ENCODE measurements at places on chromosomes 5 and 9. TPM values are rescaled to one million over a fixed set of nuclear protein-coding genes. Genes with fewer than 3 reads are reported as not detected.

DNA sequence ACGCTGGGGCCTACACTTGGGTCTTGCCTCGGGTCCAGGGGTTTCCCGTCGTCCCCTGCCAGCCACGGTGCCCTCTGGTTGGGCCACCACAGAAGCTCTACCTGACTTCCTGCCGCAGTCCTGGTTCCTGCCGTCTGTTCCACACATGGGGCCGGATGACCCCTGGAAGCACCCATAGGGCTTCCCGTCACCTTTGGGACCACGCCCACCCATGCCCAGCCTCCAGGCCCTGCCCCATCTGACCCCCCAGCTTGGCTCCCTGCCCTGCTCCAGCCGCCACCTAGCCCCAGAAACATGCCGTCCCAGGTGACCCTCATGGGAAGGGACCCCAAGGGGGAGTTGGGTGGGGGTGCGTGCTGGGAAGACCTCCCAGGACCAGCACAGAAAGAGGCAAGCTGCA, 13.7 kb downstream of the MRPL36 start:
- no peak for DNase-seq

DNA sequence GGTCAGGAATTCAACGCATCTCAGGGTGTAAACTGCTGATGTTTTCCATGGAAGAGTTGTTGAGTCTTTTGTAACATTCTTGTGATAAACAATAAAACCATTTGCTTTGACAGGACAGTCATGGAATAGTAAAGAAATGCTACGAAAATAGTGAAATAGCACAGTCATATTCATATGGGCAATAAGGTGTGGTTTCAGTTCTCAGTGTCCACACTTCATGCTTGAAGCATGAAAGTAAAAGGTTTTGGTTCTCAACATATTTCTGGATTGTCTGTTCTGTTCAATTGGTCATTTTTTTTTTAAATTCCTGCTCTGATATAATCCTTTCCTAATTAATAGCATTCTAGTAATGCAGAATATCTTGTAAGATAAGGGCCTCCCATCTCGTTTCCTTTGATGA, 467.6 kb upstream of the ZNF608 start:
- no peak for DNase-seq

Gene SLC25A48
- total RNA-seq: not detected

GRCh38 chr9:2780846-2781245, 63.0 kb downstream of the PUM3 start:
- DNase-seq: no peak

GRCh38 chr9:121299467-121300282, 31.7 kb downstream of the GSN start:
- no peak for DNase-seq

GRCh38 chr5:151798674-151799073, 26.9 kb downstream of the G3BP1 start:
- no peak for DNase-seq

GRCh38 chr5:141781910-141782309, 96.3 kb downstream of the PCDH1 start:
- DNase-seq: no peak

- no peak for DNase-seq
Measured at GRCh38 chr5:171840711-171841522, 55.3 kb downstream of the SMIM23 start.

Gene ECM2
- not detected for total RNA-seq

DNA sequence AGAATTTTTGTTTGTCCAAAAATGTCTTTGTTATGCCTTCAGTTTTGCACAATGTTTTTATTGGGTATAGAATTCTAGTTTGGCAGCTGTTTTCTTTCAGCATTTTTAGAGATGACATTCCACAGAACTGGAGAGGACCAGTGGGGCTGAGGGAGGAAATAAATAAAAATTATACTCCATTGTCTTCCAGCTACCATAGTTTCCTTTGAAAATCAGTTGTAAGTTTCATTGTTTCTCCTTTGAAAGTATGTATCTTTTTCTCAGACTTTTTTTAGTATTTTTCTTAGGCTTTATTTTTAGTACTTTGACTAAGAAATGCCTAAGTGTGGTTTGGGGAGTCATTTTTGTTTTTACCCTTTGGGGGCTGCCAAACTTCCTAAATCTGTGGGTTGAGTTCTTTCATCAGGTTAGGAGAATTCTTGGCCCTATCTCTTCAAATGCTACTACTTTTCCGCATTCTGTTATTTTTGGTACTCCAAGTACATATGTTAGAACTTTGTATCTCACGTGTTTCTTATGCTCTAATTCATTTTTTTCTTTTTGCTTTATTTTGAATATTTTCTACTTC, 15.2 kb upstream of the FBLL1 start:
- DNase-seq: no peak

GRCh38 chr9:128124873-128125579, 2.5 kb downstream of the PTGES2 start:
- no peak for DNase-seq

Gene ZBED3
- total RNA-seq: 0.49 TPM

GRCh38 chr9:70083429-70083828, 39.8 kb downstream of the MAMDC2 start:
- DNase-seq: no peak

- DNase-seq: peak; percentile 47
Measured at GRCh38 chr9:114371973-114372917, 15.5 kb downstream of the AKNA start.

Gene ZNF883
- total RNA-seq: not detected

GRCh38 chr5:150764530-150764929, 5.7 kb upstream of the DCTN4 start:
- DNase-seq: no peak

DNA sequence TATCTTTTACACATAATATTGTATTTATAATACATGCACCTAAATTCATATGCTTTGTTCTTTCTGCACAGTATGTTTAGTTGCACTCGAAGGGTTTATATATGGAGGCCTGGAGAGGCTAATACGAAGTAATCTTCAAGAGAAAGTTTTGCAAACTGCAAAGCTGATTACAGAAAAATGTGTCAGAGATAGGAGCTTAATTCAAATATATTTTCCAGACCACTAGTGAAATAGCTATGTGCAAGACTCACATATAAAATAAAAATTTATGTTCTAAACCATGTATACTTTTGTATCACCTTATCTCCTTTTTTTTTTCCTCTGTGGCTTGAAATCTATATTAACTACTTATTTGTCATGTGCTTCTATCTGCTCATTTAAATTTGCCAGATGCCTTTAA, 313.8 kb downstream of the EFNA5 start:
- DNase-seq: no peak

DNA sequence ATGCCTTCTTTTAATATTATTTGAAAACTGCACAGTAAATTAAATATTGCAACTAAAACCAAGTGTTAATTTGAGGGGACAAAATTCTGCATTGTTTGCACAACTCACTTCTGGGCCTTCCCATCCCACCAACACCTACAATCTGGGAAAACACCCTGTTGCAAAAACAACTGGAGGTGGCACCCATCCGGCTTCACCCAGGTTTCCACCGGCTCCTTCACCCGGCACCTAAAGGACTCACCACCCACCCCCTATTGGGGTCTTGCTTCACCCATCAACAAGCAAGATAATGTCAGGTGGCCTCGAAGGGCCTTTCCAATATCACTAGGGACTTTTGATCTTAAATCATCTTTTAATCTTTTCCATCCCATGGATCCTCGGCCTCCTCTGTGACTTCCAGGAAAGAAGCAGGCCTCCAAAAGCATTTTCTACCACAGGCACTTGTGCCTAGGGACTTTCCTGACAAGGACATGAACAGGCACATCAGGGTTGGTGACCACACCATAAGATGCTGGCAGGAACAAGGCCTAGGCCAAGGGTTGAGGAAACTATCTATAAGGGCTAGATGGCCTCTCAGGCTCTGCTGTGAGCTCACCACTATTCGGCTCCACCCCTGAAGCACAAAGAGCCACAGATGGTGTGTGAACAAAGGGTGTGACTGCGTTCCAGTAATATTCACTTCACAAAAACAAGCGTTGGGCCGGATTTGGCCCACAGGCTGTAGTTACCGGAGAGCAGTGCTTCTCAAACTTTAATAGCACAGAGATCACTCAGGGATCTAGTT, 205.1 kb downstream of the AUH start:
- no peak for DNase-seq

GRCh38 chr9:136793086-136793946, 2.2 kb downstream of the TMEM141 start:
- no peak for DNase-seq

Gene ARSI
- not detected for total RNA-seq

- no peak for DNase-seq
Measured at GRCh38 chr9:101995231-101995630, 256.8 kb upstream of the GRIN3A start.

Gene GZMA
- total RNA-seq: 88.1 TPM

Gene PCAT7
- total RNA-seq: not detected

Gene MCIDAS
- total RNA-seq: 0.10 TPM

Gene ZFP2
- total RNA-seq: 0.41 TPM

DNA sequence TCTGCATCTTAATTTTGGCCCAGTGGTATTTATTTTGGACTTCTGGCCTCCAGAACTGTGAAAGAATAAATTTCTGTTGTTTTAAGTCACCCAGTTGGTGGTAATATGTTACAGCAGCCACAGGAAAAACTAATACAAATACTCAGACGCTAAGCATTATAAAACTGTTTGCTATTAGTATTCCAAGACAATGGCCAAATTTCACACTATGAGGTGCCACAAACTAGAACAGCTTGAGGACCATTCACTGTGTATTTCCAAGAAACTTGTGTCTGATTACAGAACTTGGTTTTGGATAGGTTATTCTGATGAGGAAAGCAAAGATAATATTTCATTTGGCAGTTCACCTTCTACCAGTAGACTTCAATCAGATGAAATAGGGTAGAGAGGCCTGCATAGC, 16.3 kb upstream of the ISOC1 start:
- DNase-seq: no peak

DNA sequence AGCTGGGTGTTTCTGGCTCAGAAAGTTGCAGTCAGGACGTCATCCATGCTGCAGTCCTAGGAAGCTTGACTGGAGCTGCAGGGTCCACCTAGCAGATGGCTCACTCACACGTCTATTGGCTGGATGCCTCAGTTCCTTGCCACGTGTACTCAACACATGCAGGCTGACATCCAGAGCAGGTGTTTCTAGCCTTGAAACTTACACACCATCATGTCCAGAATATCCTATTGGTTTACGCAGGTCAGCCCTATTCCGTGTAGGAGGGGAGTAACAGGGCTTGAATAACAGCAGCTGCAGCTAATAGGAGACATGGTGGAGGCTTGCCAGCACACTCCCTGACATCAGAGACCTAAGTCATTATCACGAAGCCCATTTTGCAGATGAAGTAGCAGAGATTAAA, 473.5 kb downstream of the ACTL7B start:
- no peak for DNase-seq

DNA sequence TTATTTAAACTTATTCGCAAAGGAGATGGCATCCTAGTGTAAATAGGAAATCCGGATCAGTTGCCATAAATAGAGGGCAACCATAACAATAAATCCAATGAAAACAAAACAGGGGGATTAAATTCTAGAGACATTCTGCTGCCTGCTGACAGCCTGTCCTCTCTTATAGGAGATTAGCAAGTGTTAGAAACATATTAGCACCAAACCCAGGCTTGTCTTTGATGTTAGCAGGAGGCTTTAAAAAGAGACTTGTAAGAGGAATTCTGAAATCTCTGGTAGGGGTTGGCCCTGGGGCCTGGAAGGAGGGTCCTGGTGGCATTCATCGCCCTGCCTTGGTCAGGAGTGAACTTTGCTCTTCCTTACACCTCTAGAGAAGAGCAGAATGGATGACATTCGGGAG, 21.6 kb downstream of the NDST1 start:
- no peak for DNase-seq

Gene BDP1
- 41.5 TPM for total RNA-seq

DNA sequence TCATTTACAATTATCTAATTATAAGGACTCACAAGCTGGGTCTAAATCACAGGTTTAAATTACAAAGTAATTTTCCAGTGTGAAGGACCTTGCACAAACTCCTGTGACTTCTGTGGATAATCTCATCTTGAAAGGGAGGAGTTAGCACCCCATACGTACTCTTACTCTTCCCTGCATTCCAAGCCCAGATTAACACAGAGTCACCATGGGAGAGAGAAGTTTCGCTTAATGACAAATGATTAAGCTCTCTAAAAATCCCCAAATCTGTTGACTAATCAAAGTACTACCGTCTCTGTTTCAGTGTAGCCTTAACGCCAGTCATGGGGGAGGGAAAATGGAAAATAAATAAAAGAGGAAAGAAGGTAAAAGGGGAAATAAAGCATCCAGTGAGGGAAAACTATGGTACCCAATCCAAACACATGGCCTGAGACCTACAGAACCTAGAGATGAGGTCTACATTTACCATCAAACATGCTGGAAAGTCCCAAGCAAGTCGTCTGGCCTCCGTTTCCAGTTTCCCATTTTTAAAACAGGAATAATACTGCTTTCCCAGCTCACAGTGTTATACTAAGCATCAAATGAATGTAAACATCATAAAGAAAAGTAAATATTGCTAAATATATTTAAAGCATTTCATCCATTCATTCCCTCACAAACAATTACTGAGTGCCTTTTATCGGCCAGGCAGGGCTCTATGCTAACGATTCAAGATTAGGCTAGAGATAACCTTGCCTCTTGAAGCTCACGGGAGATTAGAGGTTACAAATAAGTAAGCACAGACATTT, 63.2 kb downstream of the PCA3 start:
- DNase-seq: no peak

DNA sequence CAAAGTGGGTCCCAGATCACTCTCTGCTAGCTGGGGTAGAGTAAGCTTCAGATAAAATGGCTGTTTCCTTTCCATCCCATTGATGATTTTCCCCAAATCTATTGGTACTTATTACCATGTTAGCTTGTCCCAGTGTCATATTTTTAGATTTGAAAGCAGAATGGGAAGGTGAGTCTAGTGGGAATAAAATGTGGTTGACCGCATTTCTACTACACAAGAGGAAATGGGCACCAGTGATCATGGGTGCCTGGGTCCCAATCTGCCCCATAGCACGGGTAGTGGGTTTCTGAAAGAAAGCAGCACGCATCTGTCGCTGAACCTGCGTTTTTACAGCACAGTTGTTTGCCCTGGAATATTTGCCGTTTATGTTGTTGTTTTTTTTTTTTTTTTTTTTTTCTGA, 20.1 kb downstream of the DAPK1 start:
- DNase-seq: no peak

DNA sequence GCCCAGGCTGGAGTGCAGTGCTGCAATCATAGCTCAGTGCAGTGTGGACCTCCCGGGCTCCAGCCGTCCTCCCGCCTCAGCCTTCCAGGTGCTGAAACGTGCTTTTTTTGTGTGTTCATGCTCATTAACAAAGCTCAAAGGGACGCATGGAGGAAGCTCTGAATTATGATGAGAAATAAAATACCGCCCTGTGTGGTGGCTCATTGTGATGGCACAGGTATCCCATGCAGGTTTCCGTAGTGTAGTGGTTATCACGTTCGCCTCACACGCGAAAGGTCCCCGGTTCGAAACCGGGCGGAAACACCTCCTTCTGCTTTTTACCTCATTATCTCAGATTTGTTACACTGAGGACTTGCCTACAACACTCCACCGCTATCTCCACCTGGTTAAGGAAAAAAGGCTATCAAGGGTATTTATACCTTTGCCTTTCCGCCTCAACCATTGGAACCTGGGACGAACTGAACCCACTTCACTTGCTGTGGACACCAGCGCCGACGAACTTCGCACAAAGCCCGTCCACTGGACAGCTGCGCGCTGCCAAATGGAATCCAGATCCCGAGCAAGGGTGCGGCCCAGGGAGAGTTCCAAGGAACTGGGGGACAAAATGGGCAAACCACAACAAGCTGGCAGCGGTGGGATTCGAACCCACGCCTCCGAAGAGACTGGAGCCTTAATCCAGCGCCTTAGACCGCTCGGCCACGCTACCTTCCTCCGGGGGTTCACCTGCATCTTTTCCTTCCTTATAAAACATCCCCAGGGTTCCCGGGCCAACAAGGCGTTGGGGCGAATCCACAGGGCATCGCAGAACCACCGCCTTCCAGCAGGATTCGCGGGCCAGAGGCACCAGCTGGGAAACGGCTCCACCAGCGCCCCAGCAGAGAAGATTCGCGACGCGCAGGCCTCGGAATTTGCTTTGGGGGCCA, 26.3 kb downstream of the OR2V2 start:
- DNase-seq: peak; percentile 44

All from activated T-helper 1 cell treated with anti-CD3 and anti-CD28 coated beads, Interleukin-12 subunit alpha, Interleukin-12 subunit beta, Interleukin-2, Interleukin-4 antibody, amounts not matched to agents 30 ng/mL and 10 ng/mL and 1 ng/mL, durations not matched to agents 14 hours and 24 hours and 36 hours (primary cell).